ENCODE measurements at places on chromosomes 3 and 15.

GRCh38 chr3:66948041-66948440 lies 50.1 kb upstream of the KBTBD8 start:
- DNase-seq: no peak

DNA sequence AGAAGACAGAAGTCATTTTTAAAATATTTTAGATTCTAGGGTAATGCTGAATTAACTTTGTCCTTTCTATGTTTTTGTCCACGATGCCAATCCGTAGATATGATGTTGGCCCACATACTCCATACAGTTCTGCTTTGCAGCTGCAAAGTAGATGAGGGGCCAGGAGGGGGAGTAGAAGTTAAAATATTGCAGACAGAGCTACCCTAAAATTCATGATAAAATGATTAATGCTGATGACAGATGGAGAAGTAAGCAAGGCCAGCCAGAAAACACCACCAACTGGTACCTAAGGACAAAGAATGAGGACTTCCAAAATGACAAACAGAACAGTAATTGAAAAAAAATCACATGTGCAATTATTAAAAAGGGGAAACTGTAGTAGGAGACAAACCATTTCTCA lies 756.6 kb upstream of the ARPP21 start:
- DNase-seq: no peak

GRCh38 chr15:26049900-26050657 lies 187.0 kb upstream of the ATP10A start:
- no peak for DNase-seq

- no peak for DNase-seq
These were observed 439.1 kb upstream of the GRM7 start for GRCh38 chr3:6421666-6422445.

DNA sequence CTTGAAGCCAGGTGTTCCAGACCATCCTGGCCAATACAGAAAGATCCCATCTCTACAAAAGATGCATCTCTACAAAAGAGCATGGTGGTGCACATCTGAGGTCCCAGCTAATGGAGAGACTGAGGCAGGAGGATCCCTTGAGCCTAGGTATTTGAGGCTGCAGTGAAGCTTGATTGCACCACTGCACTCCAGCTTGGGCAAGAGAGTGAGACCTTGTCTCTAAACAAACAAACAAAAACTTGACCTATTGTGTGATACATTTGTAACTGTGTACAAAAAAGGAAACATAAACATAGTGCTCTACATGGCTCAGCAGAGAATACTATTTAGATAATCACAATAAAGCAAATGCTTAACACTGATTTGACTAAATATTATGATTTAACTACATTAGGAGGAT lies 18.7 kb downstream of the ANPEP start:
- no peak for DNase-seq

- DNase-seq: no peak
These were observed 41.7 kb upstream of the ADAMTSL3 start for GRCh38 chr15:83612226-83612625.

DNA sequence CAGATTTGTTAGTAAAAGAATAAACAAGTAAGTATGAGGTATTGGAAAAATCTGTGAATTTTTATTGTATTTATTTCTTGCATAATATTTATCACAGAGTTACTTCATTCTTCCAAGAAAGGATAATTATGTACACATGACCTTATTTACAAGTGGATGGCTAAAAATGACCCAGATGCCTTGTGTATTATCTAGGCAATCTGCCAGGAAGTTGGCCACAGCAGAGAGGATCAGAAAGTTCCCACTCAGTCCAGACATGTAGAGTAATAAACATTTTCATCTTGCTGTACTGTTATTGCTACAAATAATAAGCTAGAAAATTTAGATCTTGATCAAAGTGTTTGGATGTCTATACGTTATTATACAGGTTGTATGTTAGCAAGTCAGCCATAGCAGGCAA lies 317.1 kb downstream of the EPHA6 start:
- no peak for DNase-seq

GRCh38 chr3:104989878-104990277 lies 376.8 kb upstream of the ALCAM start:
- DNase-seq: no peak

- no peak for DNase-seq
These were observed 108.3 kb upstream of the CHL1 start for GRCh38 chr3:88267-88666.

GRCh38 chr3:150635526-150635925 lies 32.4 kb downstream of the SELENOT start:
- no peak for DNase-seq

DNA sequence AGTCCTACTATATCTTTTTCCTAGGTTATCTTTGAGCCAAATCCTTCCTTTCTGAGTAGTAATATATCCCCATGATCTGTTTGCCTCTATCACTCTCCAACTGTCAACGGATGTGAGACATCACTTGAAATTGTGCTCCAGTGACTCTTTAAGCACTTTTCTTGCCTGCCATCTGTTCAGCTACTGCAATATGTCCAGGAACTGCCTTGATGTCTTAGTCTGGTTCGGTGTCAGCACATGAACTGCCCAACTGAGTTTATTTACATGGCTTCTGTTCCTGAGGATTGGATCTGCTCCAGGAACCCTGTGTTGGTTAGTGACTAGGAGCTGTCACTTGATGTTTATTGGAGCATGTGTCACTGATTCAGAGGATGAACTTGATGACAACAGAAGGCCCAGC lies 116.5 kb downstream of the SLC9A9 start:
- no peak for DNase-seq

GRCh38 chr15:74642348-74642733 lies 26.7 kb downstream of the CLK3 start:
- no peak for DNase-seq

- DNase-seq: no peak
These were observed 34.5 kb downstream of the GPD1L start for GRCh38 chr3:32140943-32141342.

GRCh38 chr15:101172501-101173071 lies 79.3 kb downstream of the CHSY1 start:
- DNase-seq: no peak

DNA sequence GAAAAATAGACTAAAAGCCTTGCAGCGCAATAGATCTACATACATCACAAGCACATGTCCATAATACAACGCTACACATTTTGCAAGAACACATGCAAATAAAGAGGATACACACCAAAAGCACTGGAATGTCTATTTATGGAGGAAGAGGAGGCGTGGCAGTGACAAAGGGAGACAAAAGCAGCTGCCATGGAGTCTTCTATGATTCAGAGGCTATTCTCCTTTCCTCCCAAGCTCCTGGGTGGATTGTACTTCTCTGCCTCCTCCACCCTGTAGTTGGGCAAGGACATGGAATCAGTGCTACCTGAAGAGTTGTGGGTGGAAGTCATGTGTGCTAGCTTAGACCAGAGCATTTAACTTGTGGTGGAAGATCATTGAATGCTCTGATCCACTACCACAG lies 57.9 kb upstream of the ABHD2 start:
- no peak for DNase-seq

GRCh38 chr3:123018683-123019082 lies 8.9 kb downstream of the SEMA5B start:
- DNase-seq: no peak

- no peak for DNase-seq
These were observed 32.4 kb downstream of the BTD start for GRCh38 chr3:15633766-15634598.

- DNase-seq: no peak
These were observed 13.2 kb upstream of the EDC3 start for GRCh38 chr15:74709011-74709410.

- no peak for DNase-seq
These were observed 7.2 kb upstream of the LAMB2 start for GRCh38 chr3:49140080-49140479.

DNA sequence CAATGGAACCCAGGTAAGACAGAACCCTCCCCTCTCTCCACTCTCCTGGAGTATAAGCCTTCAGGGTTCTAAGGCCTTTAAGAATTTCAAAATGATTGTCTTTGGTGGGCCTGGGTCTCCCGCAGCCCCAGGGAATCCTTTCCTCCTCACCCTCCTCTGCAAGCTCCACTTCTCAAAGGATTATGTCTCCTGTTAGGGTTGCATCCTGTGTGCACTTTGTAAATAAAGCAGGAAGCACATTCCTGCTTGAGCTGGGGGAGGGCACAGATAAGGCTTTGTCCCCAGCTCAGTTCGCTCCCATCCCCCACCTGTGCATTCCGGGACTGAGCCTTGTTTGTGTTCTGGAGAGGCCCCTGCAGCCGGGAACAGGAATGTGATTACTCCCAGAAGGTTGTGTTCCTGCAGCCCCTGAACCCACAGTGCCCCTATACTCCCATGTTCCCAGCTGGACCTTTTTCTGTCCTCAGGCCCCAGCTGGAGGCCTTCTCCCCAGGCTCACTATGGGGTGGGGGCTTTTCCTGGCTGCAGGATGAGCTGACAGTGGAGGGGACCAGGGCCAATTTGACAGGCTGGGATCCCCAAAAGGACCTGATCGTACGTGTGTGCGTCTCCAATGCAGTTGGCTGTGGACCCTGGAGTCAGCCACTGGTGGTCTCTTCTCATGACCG lies 9.5 kb downstream of the TYRO3 start:
- no peak for DNase-seq

GRCh38 chr3:130820976-130821375 lies 72.9 kb upstream of the ATP2C1 start:
- no peak for DNase-seq

All from caudate nucleus (tissue), 63 donors.